ENCODE measurements at places on chromosomes 2 and 18.

DNA sequence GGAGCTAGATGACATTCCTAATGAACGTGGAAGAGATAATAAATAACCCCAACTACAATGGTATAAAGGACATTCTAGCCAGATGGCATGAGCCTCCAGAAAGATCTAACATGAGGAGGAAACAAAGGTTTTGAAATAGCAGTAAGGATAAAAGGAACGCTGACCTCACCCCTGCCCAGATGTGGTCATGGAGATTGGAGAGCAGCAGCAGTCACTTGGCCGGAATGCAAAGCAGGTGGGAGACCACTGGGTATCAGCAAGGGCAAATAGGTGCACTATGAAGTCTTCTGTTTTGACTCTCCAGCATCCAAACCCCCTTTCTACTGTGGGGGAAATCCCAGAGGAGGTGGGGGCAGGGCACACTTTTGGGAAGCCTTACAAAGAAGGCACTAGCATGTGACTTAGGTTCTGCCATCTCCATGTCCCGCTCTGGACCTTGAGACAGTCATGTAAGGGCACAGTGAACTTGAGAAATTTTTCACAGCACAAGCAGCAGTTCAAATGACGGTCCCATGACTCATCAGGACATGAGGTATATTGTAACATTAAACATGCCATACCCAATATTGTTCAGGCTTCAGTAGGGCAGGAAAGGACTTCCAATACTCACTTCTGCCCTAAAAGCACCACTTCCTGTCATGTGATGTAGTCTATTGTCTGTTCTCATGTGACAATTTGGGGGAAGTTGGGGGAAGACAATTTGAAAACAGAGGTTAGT, 55.2 kb downstream of the METTL4 start:
- peak; percentile 91 for DNase-seq

GRCh38 chr2:176182671-176183070, 5.8 kb upstream of the HOXD1 start:
- DNase-seq: no peak

DNA sequence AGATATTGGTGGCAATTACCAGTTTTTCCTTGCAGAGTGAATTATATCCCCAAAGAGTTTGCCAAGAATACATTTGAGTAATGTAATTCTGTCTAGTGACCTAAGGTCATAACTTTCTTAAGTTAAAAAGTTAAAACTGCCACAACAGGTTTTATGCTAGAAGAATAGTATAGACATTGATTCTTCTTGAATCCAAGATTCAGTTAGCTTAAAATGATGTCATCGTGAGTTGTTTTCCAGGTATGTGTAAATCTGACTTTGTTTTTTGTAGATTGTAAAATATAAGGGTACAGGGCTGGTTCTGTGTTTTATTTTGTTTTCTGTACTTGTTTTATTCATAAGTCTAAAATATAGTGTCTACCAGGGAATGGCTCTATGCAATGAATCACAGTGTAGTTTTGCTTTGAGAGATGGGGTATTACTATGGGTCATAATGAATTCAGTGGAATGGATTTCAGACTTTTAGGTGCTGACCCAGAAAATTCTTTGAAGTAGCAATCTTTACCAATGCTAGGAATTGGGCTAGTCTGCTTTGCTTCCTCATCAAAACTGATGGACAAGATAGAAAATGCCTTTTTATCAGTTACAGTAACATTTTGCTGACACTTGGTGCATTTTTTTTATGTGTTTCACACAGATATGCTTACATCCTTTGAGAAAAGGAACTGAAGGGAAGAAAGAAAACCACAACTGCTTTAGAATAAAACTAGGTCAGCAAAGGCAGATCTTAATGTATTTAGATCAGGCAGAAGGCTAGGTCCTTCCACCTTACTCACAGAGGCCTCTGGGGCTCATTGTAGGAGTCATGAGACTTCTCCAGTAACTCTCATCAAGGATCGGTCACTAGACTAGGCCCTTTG, 20.8 kb upstream of the MGAT5 start:
- DNase-seq: peak; percentile 67

GRCh38 chr18:59651071-59651470, 46.2 kb downstream of the CCBE1 start:
- no peak for DNase-seq

DNA sequence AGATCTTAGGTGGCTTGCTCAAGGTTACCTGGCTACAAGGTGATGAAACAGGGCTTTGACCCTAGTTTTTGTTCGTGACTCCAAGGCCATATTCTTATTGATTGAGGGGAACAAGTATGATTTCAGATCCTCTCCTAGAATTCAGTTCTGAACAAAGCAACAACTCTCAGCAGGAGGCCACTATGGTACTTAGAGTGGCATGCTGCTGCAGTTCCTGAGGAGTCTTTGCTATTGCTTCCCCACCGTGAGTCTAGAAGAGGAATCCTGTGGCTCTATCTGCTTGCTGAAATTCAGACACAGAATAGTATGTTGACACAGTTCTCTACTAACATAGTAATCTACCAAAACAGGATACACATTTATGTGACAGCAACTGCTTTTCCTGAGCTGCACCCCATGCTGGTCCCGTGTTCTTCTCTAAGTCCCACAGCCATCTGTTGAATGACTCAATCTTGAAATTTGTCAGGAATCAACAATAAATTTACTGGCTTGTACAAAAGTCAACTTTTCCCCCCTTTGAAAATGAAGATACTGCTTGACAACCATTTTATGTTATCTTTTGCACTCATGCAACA, 4.1 kb downstream of the TGFBRAP1 start:
- DNase-seq: peak; percentile 95

DNA sequence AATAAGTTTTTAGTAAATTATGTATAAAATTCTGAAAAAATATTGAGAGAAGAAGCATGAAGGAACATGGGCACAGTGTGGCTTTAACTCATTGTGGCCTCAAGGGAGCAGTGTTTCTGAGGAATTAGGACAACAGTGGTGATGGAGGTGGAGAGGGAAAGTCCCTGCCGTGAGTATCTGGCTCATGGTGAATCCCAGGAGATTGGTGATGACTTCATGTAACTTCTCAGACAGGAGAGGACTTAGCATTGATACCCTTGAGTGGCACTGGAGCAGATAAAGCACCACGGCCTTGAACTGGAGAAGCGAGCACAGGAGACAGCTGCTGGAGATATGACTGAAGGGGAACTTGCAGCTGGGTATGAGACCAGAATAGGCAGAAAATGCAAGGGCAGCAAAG, 35.0 kb upstream of the LRP1B start:
- DNase-seq: peak; percentile 38

DNA sequence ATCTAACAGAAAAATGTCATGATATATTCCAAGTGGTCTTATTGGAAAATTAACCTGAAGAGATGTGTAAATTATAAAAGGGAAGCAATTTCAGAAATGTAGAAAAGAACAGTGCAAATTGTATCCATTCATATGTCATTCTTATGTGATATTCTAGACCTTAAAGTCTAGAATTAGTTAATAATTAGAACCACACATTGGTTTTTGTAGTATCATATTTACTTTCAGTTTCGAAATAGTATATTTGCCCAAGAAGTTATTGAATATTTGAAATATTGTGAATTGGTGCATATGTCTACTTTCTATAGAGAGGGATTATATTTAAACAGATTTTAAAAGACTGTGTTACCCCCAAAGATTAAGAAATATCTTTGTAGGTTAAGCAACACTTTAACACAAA, 1348.6 kb upstream of the ACVR2A start:
- DNase-seq: no peak

DNA sequence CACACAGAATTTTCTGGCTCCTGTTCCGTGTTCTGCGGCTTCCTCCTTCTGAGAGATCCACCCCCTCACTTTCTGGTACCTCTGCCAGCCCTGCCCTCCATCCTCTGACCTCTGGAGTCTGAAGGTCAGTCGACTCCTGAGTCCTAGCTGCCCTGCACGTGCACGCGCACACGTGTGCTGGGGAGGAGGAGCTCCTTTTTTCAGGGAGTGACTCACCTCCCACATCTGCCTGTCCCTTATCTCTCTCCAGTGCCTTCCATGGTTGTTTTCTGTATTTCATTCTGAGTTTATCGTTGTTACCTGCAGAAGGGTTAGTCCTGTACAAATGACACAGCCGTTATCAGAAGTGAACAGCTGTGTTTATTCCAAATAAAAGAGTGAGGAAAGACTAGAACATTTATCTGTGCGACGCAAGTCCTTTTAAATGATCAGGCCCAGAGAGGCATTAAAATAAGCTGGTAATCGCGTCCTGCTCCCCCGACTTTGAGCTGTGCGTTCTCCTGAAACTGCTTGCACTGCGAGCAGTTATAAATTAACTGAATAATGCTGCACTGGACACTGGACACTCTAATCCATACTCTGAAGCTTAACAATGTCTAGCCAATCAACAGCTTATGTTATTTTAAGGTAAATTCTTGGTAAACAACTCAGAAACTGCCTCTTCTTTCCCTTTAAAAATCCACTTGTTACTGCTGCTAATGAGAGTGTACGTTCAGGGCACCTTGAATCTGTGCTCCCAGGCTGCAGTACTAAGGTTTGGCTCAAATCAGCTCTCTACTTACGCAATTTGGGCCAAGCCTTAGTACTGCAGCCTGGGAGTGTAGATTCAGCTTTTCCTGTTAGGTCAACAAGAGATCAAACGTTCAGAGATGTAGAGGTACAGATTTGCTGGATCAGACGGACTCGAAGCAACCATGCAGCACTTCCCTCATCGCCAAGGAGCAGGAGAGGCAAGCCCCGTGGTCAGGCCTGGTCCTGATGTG, 72.5 kb downstream of the GALR1 start:
- no peak for DNase-seq

GRCh38 chr2:196208915-196209314, 37.5 kb upstream of the STK17B start:
- DNase-seq: no peak

GRCh38 chr2:216546641-216547403, 48.2 kb downstream of the RPL37A start:
- DNase-seq: no peak

- DNase-seq: peak; percentile 44
Measured at GRCh38 chr2:191950132-191950874, 103.4 kb upstream of the CAVIN2 start.

DNA sequence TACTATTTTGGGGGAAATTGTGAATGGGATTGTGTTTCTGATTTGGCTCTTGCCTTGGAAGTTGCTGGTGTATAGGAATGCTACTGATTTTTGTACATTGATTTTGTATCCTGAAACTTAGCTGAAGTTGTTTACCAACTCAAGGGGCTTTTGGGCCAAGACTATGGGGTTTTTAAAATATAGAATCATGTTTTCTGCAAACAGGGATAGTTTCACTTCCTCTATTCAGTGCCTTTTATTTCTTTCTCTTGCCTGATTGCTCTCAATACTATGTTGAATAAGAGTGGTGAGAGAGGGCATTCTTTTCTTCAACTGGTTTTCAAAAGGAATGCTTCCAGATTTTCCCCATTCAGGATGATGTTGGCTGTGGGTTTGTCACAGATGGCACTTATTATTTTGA, 1383.8 kb upstream of the ACVR2A start:
- DNase-seq: no peak

DNA sequence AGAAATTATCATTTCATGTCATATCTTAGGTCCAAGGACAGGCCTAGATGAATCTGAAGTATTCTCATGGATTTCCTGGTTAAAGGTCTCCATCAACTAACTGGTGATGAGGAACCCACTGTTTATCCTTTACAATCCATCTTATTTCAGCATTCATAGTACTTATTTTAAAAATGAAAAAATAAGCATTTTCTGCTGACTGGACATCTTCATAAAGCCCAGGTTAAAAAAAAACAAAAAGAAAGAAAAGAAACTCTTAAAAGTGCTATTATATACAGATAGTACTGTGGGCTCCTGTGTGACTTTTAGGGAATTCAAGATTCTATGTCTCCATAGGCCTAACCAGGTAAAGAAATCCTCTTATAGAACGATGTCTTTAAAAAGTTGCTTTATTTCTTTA, 7.1 kb downstream of the ERBB4 start:
- no peak for DNase-seq

DNA sequence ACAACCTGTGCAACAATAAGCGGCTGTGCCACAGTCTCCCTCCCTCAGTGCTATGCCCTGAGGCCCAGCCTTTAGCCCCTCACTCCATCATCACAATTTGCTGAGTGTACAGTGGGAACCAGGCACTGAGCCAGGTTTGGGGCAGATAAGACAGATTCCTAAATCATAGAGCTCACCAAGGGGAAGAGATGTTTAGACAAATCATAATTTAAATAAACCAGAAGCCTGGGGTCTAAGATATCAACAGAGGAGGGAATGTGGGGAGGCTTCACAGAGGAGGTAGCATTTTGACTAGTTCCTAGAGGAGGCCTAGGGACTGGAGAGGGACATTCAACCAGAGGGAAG, 139.3 kb upstream of the EPAS1 start:
- DNase-seq: peak; percentile 85

DNA sequence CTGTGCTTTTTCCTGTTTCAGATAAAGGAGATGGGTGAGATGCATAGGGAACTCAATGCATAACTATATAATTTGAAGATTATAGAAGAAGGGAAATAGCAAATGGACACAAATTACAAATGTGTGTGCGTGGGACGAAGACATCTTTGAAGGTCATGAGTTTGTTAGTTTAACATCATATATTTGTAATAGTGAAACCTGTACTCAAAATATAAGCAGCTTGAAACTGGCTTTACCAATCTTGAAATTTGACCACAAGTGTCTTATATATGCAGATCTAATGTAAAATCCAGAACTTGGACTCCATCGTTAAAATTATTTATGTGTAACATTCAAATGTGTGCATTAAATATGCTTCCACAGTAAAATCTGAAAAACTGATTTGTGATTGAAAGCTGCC, 16.4 kb upstream of the MSH2 start:
- DNase-seq: no peak

- DNase-seq: peak; percentile 39
Measured at GRCh38 chr2:36356298-36356989, 866 bp downstream of the CRIM1 start.

DNA sequence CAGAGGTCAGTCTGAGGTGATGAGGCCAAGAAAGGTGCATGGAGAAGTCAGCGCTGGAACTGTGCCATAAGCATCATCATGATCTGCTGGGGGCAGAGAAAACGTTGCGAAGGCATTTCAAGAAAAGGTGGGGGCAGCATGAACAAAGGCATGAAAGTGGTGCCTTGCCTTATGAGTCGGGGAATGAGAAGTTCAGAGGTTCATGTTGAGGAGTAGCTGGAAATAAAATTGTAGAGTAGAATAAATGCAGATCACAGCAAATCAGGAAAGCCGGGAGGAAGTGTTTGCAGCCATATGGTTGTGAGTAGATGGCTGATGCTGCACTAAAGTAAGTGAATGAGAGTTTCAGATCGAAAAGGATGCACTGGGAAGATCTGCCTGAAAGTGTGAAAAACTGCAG, 72.1 kb upstream of the ARL5A start:
- no peak for DNase-seq

Data from fibroblast of villous mesenchyme (primary cell).